ENCODE measurements at places on chromosomes 1 and 21. TPM values are rescaled to one million over a fixed set of nuclear protein-coding genes. Genes with fewer than 3 reads are reported as not detected.

FCER1G gene
- 1.2 TPM for total RNA-seq

OLIG2 gene
- total RNA-seq = 15.2 TPM

DPT gene
- total RNA-seq = 0.49 TPM

ZBTB8OS gene
- total RNA-seq = 15.0 TPM

OSCP1 gene
- 12.8 TPM for total RNA-seq

KCNH1 gene
- 2.0 TPM for total RNA-seq

ETNK2 gene
- 17.0 TPM for total RNA-seq

CELA3A gene
- not detected for total RNA-seq
